ENCODE measurements at places on chromosomes 11 and 22. TPM values are rescaled to one million over a fixed set of nuclear protein-coding genes. Genes with fewer than 3 reads are reported as not detected.

Gene MS4A4A
- total RNA-seq, result 24.6 TPM

GRCh38 chr22:22599248-22599647 lies 40.2 kb upstream of the PRAME start:
- H3K27ac ChIP-seq, result no peak overlapping the region
- no peaks in the 10 kb centered on the region for H3K27me3 ChIP-seq
- H3K4me3 ChIP-seq, result no peak overlapping the region
- no peak for DNase-seq
- H3K36me3 ChIP-seq, result no peaks in the 10 kb centered on the region

DNA sequence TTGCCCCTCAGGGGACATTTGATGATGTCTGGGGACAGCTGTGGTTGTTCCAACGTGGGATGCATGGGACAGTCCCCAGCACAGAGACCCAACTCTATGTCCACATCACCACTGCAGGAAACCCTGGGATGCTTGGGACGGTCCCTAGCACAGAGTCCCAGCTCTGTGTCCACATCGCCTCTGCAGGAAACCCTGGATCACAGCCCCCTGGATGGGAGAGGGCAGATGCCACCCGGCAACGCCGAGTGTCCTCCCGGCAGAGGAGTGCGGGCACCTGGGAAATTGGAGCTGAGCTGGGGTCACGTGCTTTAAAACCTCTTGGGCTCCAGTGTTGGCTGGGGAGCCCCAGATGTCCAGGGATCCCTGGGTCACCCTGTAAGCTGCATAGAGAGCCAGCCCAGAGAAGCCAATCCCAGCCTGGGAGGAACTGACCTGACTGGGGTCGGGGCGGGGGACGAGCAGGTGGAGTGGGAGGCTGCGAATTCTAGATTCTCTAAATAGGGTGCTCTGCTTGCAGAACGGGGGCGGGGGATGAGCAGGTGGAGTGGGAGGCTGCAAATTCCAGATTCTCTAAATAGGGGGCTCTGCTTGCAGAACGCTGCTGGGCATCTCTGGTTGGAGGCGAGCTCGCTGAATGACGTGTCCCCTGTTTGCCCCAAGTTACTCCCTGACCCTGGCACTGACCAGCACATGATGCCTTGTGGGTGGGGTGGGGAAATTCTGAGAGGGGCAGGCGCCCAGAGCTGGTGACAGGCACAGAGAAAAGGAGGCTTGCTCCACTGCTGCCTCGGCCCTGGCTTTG lies 1197.8 kb downstream of the BRD1 start:
- no peak overlapping the region for H3K4me3 ChIP-seq
- no peaks in the 10 kb centered on the region for H3K36me3 ChIP-seq
- peaks cover 26% of the 10 kb centered on the region for H3K27me3 ChIP-seq
- DNase-seq, result no peak

Gene FAM180B
- total RNA-seq, result not detected

Gene OR6M1
- not detected for total RNA-seq

DNA sequence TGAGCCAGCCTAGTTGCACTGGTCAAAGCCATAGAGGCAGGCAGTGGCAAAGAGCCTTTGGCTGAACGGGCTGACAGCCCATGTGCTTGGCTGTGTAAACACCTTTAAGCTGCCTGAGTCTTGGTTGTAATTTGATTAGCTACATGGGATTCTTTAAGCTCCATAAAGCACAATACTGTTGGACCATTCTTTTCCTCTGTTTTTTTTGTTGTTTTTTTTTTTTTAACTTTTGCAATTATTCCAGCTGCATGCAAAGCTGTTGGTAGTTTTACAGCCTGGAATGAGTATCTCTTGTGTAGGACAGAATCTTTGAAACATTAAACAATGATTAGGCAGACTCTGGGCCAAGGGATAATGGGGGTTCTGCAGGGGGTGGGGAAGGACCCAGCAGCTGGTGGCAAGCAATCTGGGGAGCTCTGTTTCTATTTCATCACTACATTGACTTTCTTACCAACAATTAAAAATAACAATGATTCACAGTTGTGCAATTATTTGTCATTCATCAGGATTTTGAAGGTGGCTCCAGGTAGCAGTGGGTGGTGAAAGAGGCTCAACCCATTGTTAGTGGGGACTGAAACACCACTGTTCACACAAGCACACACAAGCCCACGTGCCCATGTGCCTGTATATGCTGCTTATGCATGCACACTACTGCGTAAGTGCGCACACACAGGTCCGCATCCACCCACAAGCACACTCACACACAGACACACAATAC lies 69.5 kb upstream of the CSNK2A3 start:
- H3K27me3 ChIP-seq, result no peaks in the 10 kb centered on the region
- H3K4me1 ChIP-seq, result no peaks in the 10 kb centered on the region
- DNase-seq, result no peak
- H3K27ac ChIP-seq, result no peak overlapping the region
- no peak overlapping the region for H3K4me3 ChIP-seq

- H3K27me3 ChIP-seq, result no peaks in the 10 kb centered on the region
- no peaks in the 10 kb centered on the region for H3K4me1 ChIP-seq
- DNase-seq, result no peak
- no peak overlapping the region for H3K4me3 ChIP-seq
- no peaks in the 10 kb centered on the region for H3K36me3 ChIP-seq
Measured at GRCh38 chr22:16933291-16934282, 74.4 kb downstream of the GAB4 start.

Gene CST6
- total RNA-seq, result 0.59 TPM

DNA sequence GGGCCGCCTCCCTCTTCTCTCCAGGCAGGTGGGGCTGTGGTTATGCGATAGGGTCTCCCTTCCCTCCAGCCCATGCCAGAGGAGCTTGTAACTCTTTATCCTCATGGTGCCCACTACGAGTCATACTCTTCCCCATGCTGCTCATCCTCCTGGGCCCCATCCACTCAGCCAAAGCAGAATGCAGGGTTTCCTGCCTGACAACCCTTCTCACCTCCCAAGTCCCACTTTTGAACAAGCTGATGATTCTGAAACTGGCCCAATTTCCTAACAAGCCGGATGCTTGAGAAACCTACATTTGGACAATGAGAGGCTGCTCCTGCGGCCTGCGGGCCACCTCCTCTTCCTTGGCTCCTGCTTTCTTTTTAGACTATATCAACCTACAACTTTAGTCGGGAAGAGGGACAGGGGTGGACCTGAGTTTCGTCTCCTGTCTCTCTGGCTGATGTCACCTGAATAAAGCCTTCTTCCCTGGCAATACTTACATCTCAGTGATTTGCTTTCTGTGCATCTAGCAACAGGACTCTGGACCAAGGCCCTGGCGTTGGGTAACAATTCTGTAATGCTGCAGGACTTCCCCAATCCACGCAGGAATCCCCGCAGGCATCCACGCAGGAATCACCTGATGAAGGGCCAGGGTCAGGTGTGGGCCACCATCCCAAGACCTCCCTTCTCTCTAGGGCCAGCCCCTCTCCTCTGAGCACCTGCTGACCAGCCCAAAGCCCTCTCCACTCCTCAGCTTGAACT lies 1.5 kb upstream of the NDUFS8 start:
- H3K27me3 ChIP-seq, result no peaks in the 10 kb centered on the region
- H3K27ac ChIP-seq, result no peak overlapping the region
- no peaks in the 10 kb centered on the region for H3K36me3 ChIP-seq
- no peak overlapping the region for H3K4me3 ChIP-seq
- no peak for DNase-seq

- H3K36me3 ChIP-seq, result no peaks in the 10 kb centered on the region
- no peaks in the 10 kb centered on the region for H3K27me3 ChIP-seq
- DNase-seq, result no peak
Measured at GRCh38 chr11:8219257-8220021, 44.2 kb downstream of the LMO1 start.

GRCh38 chr11:129855086-129855485 lies 39.4 kb downstream of the TMEM45B start:
- no peaks in the 10 kb centered on the region for H3K36me3 ChIP-seq
- peaks cover 16% of the 10 kb centered on the region for H3K4me1 ChIP-seq
- no peak for DNase-seq
- H3K4me3 ChIP-seq, result no peak overlapping the region
- H3K27me3 ChIP-seq, result no peaks in the 10 kb centered on the region
- H3K27ac ChIP-seq, result peak overlapping the region; percentile 78

Gene IGF2
- total RNA-seq, result 65.7 TPM

DNA sequence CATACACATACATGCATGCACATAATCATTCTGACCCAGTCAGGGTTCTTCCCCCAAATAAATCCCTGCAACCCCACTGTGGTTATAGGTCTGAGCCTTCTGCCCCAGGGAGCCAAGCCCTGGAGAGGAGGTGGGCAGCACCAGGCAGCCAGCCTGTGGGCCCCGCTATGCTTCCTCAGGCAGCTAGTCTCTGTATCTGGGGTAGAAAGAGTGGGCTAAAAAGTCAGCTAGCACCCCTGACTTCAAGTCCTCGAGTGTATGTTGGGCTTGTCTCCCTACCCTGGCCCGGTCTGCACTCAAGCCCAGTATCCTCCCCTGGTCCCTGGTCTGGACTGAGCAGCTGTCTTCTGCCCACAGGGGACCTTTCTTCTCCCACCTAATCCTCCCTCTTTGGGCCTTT lies 28.0 kb downstream of the KCNQ1OT1 start:
- H3K36me3 ChIP-seq, result no peaks in the 10 kb centered on the region
- DNase-seq, result no peak
- peaks cover 10% of the 10 kb centered on the region for H3K4me1 ChIP-seq
- no peak overlapping the region for H3K27ac ChIP-seq
- H3K4me3 ChIP-seq, result no peak overlapping the region
- no peaks in the 10 kb centered on the region for H3K27me3 ChIP-seq

Gene CREB3L1
- 1.6 TPM for total RNA-seq

Gene C11orf24
- 12.5 TPM for total RNA-seq

- no peak for DNase-seq
- H3K4me3 ChIP-seq, result no peak overlapping the region
- no peak overlapping the region for H3K27ac ChIP-seq
- no peaks in the 10 kb centered on the region for H3K27me3 ChIP-seq
Measured at GRCh38 chr22:19212302-19212870, 33.9 kb upstream of the SLC25A1 start.

GRCh38 chr11:45652781-45653180 lies 12.6 kb downstream of the CHST1 start:
- no peak overlapping the region for H3K27ac ChIP-seq
- no peaks in the 10 kb centered on the region for H3K36me3 ChIP-seq
- no peaks in the 10 kb centered on the region for H3K4me1 ChIP-seq
- no peaks in the 10 kb centered on the region for H3K27me3 ChIP-seq
- H3K4me3 ChIP-seq, result no peak overlapping the region
- DNase-seq, result no peak

DNA sequence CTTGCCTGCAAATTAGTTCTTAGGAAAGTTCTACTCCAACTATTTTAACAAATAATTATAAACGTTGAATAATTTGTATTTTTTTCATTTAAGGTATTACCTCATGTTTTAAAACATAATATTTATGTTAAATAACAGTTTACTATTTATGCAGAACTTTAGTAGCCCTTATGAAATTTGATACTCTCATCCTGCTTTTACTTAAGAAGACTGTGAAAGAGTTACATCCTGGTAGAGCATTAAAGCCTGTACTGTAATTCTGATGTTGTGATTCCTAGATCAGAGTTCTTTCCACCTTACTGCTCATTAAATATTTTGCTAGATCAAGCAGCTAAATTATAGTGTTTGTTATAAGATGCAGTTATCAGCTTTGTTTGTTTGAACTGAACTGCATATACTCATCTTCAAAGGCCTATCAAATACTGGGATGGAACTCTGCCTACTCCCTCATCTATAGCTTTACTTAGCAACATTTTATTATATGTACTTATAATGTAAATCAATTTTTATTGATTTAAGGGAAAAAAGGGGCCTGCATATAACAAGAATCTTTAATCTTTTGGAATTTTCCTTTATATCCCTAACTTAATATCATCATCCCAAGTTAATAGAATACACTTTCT lies 304.2 kb downstream of the DYNC2H1 start:
- H3K36me3 ChIP-seq, result no peaks in the 10 kb centered on the region
- H3K4me3 ChIP-seq, result no peak overlapping the region
- no peaks in the 10 kb centered on the region for H3K27me3 ChIP-seq
- H3K27ac ChIP-seq, result no peak overlapping the region
- no peaks in the 10 kb centered on the region for H3K4me1 ChIP-seq
- no peak for DNase-seq

Gene CCDC87
- 0.15 TPM for total RNA-seq

Gene OR52N1
- total RNA-seq, result 0.73 TPM

- no peak overlapping the region for H3K4me3 ChIP-seq
- no peaks in the 10 kb centered on the region for H3K36me3 ChIP-seq
- no peak for DNase-seq
- H3K4me1 ChIP-seq, result no peaks in the 10 kb centered on the region
- peak overlapping the region; percentile 71 for H3K27ac ChIP-seq
- no peaks in the 10 kb centered on the region for H3K27me3 ChIP-seq
Measured at GRCh38 chr11:130677486-130678153, 229.2 kb downstream of the ADAMTS15 start.

Gene APOBEC3B
- total RNA-seq, result 0.33 TPM

DNA sequence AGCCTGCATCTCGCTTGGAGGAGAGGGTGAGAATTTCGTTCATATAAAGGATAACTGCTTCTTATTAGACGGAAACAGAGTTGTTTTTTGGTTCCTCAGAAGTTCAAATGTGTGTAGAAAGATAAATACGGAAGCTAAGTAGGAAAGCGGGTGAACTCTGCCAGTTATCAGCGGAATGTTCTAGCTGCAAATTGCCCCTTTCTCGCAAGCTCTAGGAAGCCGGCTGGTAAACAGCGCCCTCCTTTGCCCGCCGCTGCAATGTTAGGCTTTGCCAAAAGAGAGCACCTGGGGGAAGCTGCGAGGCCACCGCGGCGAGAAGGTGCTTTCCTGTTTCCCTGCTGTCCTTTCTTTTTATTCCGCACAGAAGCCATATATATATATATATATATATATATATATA lies 67.0 kb downstream of the IGLL5 start:
- peaks cover 16% of the 10 kb centered on the region for H3K27me3 ChIP-seq
- H3K4me3 ChIP-seq, result no peak overlapping the region
- H3K27ac ChIP-seq, result no peak overlapping the region
- no peaks in the 10 kb centered on the region for H3K36me3 ChIP-seq

DNA sequence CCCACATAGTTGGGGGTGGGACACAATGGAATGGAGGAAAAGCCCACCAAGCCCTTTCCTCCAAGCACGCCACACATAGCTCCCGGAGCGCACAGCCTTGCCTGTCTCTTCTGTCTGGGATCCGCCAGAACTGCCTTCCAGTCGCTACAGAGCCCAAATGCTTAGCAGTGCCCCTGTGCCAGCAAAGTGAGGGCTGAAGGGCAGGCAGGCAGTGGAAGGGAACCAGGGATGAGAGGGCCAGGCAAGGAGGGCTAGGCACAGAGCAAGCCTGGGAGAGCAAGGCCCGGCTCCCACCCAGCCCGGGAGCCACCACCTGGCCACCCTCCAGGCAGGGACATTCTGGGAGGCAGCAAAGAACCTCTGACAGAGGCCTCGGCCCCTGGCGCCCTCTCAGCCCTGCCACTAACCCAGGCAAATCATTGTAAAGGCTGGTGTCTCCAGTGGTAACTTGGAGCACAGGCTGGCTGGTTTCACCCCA lies 32.5 kb downstream of the PPP2R1B start:
- H3K36me3 ChIP-seq, result no peaks in the 10 kb centered on the region
- DNase-seq, result no peak
- H3K4me1 ChIP-seq, result peaks cover 37% of the 10 kb centered on the region

DNA sequence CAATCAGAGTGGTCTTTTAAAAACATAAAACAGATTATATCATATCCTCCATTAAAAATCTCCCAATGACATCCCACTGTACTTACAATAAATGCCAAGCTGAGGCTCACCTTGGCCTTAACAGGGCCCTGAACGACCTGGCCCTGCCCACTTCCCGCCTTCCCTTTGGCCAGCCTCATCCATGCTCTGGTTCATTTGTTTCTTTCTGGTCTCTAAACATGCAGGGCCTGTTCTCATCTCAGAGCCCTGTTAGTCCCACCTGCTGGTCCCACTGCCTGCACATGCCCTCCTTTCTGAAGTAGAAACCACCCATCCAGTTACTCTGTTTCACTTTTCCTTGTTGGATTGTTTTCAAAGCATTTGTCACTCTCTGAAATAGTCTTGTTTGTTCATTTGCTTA lies 227.4 kb downstream of the INSC start:
- H3K27ac ChIP-seq, result no peak overlapping the region
- H3K4me1 ChIP-seq, result no peaks in the 10 kb centered on the region
- no peaks in the 10 kb centered on the region for H3K27me3 ChIP-seq
- no peaks in the 10 kb centered on the region for H3K36me3 ChIP-seq

Gene MPPED2
- 22.7 TPM for total RNA-seq

Gene ZNF215
- 0.80 TPM for total RNA-seq
